ENCODE measurements at places on chromosomes 2 and 18. TPM values are rescaled to one million over a fixed set of nuclear protein-coding genes. Genes with fewer than 3 reads are reported as not detected.

Gene RBFA
- 21.2 TPM for total RNA-seq

Gene SLC9A4
- 0.06 TPM for total RNA-seq

Gene DSG4
- not detected for total RNA-seq

Gene SERPINB5
- not detected for total RNA-seq

Gene POMC
- 6.4 TPM for total RNA-seq

Gene MC5R
- not detected for total RNA-seq

Gene PLEK
- 28.8 TPM for total RNA-seq

Gene PKDCC
- not detected for total RNA-seq

Gene CEBPZ
- total RNA-seq: 66.5 TPM

Gene PTPRN
- not detected for total RNA-seq

Gene FSHR
- not detected for total RNA-seq

Gene FER1L5
- total RNA-seq: not detected

Gene CD28
- 58.9 TPM for total RNA-seq

Gene KCMF1
- total RNA-seq: 81.0 TPM

Gene ATP6V1C2
- total RNA-seq: not detected

Gene NIFK
- total RNA-seq: 62.4 TPM

Gene PMAIP1
- total RNA-seq: 26.7 TPM

Gene FAM110C
- 0.68 TPM for total RNA-seq

Gene BIN1
- total RNA-seq: 160 TPM

Data from activated naive CD8-positive, alpha-beta T cell treated with anti-CD3 and anti-CD28 coated beads, Interleukin-2, amount 10 ng/mL, durations not matched to agents 7 days and 5 days (primary cell).